ENCODE measurements at places on chromosomes 5 and 9.

DNA sequence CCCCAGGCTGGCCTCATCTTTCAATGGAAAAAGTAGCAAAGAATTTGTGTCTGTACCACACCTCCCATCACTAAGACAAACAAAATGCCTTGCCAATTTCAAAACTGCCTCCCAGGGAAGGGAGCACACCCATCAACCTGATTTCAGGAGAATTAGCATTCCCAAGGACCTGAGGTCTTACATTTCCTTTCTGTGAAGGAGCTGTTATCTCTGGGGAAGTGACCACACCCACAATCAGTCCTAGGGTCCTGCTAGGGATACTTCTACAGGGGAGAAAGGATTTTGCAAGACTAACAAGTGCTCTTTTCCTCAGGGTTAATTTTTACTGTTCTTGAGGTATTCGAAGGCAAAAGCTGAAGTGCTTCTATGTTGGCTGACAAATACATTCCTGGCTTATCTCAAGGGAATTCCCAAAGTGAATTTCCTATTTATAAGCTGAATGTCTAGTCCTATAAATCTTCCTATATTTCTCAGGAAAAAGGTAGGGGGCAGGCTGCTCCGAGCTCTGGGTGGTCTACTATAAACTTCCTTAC, 97.4 kb upstream of the ITGA1 start:
- DNase-seq, result no peak

GRCh38 chr5:75940418-75940817, 142.8 kb upstream of the SV2C start:
- DNase-seq, result no peak

GRCh38 chr5:7094626-7095025, 301.3 kb upstream of the ADCY2 start:
- DNase-seq, result no peak

- no peak for DNase-seq
Measured at GRCh38 chr9:89868100-89868499, 263.3 kb downstream of the GADD45G start.

DNA sequence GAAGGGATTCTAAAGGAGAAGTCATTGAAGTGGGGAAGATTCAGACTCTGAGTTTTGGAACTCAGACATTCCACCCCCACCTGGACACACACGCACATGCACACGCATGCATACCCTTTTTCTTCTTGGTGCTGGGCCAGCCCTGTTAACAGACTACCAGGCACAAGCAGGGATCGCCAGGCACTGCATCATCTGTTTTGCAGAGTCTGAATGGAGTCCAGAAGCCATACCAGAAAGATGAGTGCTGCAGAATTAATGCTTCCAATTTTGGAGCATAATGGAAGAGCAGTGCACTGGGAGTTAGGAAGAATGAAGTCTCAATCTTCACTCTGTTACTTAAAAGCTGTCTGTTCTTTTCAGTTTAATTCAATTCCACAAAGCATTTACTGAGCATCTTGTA, 95.5 kb downstream of the PDE8B start:
- DNase-seq, result no peak

- DNase-seq, result no peak
Measured at GRCh38 chr9:23643656-23644258, 182.3 kb downstream of the ELAVL2 start.

- DNase-seq, result no peak
Measured at GRCh38 chr9:122107291-122107805, 14.2 kb upstream of the TTLL11 start.

DNA sequence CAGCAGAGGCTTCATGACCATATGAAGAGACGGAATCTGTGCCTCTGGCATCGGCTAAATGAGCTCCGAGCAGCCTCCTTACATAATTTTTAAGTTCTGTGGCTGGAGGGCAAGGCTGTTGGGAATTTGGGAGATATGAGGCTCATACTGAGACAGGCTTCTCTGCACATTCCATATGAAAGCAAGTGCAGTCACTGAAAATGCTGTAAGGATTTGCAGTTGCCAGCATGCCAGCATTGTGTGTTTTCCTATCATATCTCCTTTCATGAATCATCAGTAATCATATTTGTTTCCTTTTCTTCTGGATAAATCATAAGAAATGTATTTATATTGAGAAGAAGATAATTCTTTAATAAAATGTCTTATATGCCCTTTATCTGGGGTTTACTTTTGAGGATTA, 775.4 kb downstream of the SEMA5A start:
- no peak for DNase-seq

DNA sequence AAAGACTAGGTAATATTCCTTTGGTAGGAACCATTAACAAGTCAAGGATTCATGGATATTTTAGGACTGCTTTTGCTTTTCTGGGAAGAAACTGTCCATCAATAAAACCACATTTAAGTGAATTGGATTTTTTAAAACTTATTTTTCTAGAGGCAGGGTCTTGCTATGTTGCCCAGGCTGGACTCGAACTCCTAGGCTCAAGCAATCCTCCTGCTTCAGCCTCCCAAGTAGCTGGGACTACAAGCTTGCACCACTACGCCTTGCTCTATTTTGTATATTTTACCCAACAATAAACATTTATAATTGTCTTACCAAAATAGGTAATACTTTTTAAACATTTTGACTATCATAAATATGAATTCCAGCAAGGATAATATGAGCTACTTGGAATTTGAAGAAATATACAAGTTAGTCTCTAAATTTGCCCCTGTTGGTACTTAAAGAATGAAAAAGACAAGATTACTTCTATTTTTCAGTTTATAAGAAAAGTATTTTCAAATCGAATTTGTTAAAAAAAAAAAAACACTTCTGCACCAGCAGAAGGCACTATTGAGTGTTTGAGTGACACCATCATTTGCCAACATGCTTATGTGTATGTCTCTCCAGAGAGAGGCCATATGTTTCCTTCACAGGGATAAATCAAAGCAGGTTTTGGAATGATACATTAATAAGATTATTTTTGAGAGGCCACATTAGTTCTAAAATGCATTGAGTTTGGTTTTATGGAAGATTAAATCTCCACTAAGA, 60.0 kb upstream of the CARTPT start:
- DNase-seq, result no peak

GRCh38 chr9:71824257-71824656, 55.9 kb upstream of the CEMIP2 start:
- DNase-seq, result no peak

GRCh38 chr5:135333732-135334515, 65.1 kb downstream of the MACROH2A1 start:
- no peak for DNase-seq

DNA sequence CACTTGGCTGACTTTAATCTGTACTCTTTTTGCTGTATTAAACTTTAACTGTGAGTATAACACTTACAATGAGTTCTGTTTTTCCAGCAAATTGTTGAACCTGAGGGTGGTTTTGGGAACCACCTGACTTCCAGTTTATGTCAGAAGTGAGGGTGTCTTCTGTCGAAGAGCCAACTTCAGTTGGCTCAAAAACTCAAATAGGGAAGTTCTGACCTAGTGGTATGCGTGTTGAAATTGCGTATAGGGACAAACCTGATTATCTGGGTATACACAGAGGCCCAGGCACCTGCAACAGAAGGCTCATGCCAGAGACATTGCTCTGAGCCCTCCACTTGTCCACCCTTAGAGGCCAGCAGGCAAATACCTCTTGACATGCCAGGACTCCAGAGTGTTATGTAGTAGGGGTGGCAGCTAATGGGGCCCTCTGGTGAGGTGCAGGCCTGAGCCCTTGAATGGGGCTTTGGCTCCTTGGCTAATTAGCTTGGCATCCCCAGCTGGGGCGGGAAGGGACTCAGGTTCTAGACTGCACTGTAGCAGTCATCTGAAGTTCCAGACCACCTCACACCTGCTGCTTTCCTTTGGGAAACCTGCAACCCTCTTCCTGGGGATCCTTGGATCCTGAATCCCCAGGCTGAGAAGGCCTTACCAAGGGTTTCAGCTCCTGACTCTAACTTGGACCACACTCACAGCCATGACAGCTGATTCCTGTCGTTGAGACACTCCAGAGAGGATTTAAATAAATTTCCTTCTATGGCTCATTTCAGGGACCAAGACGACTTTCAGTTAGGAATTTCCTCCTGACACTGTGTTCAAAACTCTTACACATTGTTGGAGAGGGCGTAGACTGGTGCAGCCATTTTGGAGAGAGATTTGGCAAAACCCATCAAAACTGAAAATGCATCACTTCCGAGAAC, 189.6 kb downstream of the HSPA4 start:
- DNase-seq, result no peak

GRCh38 chr5:17492770-17493169, 5.3 kb upstream of the TAF11L2 start:
- no peak for DNase-seq

GRCh38 chr9:111691672-111692329, 30.4 kb downstream of the GNG10 start:
- DNase-seq, result no peak

DNA sequence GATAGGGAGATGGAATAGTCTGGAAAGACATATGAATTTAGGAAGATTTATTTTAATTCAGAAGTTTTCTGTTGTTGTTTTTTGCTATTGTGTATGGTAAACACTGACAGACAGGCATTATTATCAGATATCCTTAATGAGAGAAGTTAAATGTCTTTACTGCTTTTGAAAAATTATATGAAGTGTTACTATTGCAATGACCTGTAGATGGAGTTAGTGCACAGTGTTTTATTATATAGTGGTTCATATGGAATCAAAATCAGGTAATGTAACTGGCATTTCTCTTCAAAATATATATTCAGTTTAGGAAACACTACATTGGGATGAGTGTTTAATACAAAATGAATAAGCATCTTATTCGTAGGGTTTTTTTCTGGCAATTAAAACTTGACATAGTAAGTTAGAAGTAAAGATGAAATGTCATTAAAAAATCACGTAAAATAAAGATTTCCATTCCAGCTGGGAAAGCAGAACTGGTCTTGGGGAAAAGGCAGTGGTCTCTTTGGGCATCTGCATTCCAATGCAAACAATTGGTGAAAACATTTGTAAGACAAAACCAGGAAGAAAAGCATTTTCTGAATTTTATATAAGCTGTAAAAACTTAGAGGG, 3.9 kb downstream of the GABRA1 start:
- DNase-seq, result no peak

Measured in NCI-H1436 treated with DMSO at 0.1 percent for 48 hours (cell line).